ENCODE measurements at places on chromosomes 12 and 14. TPM values are rescaled to one million over a fixed set of nuclear protein-coding genes. Genes with fewer than 3 reads are reported as not detected.

- peak; percentile 63 for ATAC-seq
Observed at GRCh38 chr12:57726151-57726883, 12.2 kb downstream of the AGAP2 start.

GRCh38 chr14:24858052-24858451 is 191.9 kb downstream of the STXBP6 start:
- no peak for ATAC-seq

- no peak for ATAC-seq
Observed at GRCh38 chr14:51398898-51399297, 158.9 kb downstream of the TMX1 start.

DNA sequence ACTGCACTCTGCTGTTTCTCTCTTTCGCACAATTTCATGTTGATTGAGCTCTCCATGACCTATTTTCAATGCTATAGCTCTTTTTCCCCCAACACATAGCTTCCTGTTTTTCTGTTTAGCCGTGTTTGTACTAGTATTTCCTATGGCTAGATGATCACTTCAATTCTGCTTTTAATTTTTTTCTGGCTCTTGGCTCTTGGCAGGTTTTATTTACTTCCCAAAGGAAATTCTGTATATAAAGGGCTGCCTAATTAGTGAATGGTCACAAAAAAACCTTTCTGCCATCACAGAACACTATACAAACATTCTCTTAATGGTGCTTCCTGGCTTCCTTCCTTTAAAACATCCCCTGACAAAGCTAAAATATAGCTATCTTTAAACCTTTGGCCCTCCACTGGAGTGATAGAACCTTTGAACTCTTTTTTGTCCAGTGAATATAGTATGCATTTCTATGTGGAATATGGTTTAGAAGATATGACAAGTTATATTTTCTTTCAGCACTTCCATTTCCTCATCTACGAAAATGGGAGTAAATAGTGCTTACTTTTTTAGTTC is 88.2 kb downstream of the RASSF9 start:
- ATAC-seq = no peak

GRCh38 chr14:21735639-21736307 is 62.2 kb upstream of the OR4E1 start:
- ATAC-seq = peak; percentile 75

DNA sequence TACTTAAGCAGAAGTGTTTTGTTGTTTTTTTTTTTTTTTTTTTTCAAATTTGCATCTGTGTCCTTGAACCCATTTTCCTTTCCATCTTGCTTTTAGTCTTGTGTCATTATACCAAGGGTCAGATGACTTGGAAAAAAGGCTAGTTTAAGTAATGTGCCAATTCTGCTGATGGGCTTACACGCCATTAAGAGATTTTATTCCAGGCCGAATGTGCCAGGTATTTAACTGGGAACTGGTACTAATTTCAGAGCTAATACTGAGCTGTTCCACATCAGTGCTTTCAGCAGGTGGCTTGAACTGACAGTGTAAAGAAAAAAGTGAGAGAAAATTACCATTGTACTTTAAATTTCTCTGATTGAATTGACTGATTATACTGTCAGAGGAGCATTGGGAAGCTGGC is 224.9 kb downstream of the NPAS3 start:
- no peak for ATAC-seq

The KRT6C gene
- total RNA-seq = not detected

The TNFAIP2 gene
- 3.0 TPM for total RNA-seq

All from activated T-helper 17 cell treated with anti-CD3 and anti-CD28 coated beads, Interleukin-2, amount 50 U/mL, for 72 hours (primary cell).